SK-MEL-5 (cell line): ENCODE measurements at places on chromosomes 16 and 17. TPM values are rescaled to one million over a fixed set of nuclear protein-coding genes. Genes with fewer than 3 reads are reported as not detected.

ZNF205 gene
- total RNA-seq = 13.6 and 14.3 TPM in 2 replicates

CCDC78 gene
- total RNA-seq = 17.7 and 18.1 TPM in 2 replicates

C16orf96 gene
- not detected in 2 replicates for total RNA-seq

ITPRIPL2 gene
- 26.7 and 28.8 TPM in 2 replicates for total RNA-seq

WFIKKN1 gene
- total RNA-seq = 0.05 TPM in 2 replicates

ABCA3 gene
- total RNA-seq = 0.24 and 0.40 TPM in 2 replicates

DNA sequence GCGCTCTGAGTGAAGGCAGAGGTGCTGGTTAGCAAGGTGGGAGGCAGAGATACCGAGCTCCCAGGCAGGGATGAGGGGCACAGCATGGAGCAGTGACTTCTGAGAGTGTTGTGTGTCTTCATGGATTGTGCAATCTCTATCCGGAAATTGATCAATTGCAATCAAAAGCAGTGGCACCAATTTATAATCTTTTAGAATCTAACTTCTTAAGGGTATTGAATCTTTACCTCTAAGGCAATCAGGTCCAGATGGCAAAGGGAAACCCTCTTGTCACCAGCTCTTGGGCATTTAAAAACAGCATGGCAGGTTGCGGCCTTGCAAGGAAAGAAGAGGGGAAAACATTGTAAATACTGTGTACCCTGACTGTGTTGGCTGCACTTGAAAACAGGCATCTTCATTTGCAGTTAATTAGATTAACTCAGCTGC, 58.0 kb upstream of the MRTFB start:
- DNase-seq = no peak

DNA sequence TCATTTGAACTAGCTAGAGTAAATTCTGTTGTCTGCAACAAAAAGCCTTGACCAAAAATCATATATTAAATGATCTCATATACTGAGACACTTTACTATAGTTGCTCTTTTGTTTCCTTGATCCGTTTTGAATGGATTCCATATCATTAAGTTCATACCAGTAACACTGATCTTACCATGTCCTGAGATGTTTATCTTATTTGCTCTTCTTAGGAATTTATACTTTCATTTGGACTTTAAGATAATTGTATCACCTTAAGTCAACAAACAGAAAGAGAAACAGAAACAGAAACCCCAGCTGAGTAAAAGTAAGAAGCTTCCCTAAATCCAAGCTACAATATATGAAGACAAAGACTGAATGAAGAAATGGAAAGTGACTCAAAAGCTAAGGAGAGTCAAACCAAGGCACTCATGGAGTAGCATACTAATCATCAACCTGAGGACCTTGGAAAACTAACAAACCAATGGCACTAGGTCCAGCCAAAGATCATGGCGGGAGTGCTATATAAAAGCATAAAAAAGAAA, 106.5 kb upstream of the COX10 start:
- DNase-seq = no peak

GRCh38 chr16:81637336-81638235, 141.5 kb upstream of the PLCG2 start:
- no peak for DNase-seq

DNA sequence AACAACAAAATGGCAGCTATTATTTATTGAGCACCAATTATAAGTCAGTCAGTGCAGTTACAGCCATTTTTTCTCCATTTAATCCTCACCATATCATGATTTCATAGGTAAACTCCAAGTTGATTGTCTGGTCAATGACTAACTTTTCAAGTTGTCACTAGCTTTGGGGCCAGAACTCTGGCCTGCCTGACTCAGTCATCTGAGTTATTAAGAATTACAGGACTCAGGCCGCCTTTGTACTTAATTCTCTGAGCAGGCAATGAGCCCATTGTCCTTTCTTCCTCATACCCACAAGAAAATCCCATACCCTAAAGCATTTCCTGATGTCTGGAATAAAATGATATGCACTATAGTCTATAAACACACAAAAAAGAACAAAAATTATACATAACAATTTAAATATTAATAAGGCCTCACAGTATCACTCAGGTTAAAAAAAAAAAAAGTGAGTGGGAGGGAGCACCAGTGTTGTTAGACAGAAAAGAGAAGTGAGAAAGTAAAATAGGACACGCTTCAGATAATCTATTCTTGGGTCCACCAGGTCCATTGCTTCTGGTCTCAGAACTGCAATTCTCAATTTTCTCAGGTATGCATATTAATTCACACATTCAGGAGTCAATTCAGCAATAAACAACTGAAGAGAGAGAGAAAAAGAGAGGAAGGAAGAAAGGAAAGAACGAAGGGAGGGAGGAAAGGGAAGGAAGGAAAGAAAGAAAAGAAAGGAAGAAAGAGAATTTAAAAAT, 70.2 kb downstream of the SPAG9 start:
- DNase-seq = peak; percentile 81

DNA sequence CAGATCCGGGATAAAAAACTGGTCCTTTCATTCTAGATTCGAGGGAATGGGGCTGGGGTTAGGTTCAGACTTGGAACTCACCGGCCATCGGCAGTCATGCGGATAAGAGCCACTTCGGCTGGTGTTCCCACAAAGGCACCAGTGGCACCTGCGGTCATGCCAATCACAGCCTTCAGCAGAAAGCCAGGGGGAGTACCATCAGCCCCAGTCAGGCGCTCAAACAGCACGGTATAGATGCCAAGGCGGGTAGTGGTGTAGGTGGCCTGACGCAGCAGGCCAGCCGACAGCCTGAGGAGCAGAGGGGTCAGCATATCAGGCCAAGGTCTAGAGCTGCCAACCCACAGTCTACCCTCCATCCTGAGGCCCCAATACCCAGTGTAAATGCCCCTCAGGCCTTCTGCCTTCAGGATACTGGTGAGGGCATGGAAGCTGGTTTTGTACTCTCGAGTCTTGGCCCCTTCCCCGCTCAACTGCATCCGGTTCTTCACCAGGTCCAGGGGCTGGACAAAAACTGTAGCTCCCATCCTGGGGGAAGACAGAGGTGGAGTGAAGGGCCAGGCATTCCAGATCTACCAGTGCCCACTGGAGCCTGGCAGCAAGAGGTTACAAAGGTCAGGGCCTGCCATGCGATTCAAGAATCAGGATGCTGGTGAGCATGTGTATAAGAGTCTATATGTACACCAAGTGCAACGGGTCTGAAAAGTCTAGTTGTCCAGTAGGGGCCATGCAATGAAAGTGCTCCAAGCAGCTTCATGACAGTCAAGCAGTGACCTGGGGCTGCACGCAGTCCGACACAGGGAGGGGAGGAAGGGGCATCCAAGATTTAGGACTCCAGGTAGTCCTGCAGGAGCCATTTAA, 929 bp downstream of the SLC25A11 start:
- no peak for DNase-seq

GRCh38 chr17:57599271-57600045, 145.6 kb downstream of the CCDC182 start:
- no peak for DNase-seq

DNA sequence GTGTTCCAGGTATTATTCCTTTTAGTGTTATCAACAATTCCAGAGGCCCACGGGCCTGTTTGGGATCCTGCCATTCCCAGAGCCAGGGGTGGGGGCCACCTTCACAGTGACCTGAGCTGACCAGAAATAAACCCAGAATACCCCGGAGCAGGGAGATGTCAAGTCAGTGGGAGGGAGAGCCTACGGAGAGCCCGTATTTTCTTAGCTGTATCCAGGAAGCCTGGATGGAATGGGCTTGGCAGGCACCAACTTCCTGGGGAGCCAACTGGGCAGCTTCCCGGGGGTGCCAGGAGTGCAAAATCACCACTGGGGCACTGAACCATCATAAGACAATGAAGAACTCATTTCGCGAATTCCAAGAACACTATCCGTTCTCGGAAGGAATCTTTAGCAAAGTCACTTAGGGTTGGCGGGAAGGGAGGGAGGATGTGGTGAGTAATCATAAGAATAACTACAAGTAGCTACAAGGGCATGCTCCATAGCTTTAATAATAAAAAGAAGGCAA, 13.2 kb upstream of the MRTFB start:
- DNase-seq = no peak

- DNase-seq = no peak
These were observed 942 bp downstream of the KRT23 start for GRCh38 chr17:40936437-40936971.

GRCh38 chr16:63458846-63459245, 1422.6 kb upstream of the CDH8 start:
- no peak for DNase-seq

DNA sequence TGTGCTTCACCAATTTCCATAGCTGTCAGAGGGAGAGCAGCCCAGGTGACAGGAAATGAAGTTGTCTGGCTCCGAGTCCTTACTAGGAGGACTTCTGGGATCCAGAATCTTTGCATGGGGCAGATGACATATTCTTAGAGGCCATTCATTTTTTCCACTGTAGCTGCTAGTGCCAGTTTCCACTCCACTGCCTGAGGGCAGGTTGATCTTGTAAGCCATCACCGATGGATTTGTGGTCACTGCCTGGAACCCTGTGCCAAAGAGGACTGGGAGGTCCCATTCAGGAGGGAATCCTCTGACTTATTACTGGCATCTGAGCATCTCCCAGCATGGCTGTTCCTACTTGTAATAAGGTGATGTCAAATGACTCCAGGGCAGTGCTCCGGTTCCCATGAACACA, 144.1 kb upstream of the KCNJ18 start:
- no peak for DNase-seq

GRCh38 chr17:17354560-17355349, 51.6 kb downstream of the NT5M start:
- DNase-seq = peak; percentile 77

GRCh38 chr16:28544998-28545397, 6.2 kb upstream of the NUPR1 start:
- no peak for DNase-seq

- DNase-seq = no peak
These were observed 7.0 kb upstream of the KATNB1 start for GRCh38 chr16:57728336-57729181.

DNA sequence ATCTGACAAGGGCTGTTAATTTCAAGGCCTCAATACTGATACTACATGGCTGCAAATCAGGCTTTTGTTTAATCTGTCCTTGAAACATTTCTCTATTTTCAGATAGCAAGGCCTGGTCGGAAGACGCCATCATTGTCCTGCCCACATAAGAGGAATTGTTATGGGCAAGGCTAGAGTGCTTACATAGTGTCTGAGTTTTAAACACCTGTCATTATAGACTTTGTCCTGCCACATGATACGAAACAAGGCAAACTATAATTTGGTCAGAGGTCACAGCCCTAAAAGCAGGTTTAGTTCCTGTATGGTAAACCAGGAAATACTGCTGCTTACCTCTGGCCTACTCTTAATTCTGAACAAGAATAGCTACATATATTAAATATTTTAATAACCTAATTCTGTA, 104.4 kb downstream of the SSH2 start:
- DNase-seq = no peak

GRCh38 chr17:74950207-74950606, 14.5 kb downstream of the OTOP3 start:
- DNase-seq = no peak
